ENCODE measurements at places on chromosomes 6 and 20.

GRCh38 chr20:37856932-37857660, 45.8 kb upstream of the VSTM2L start:
- no peak for DNase-seq

- DNase-seq: no peak
Observed at GRCh38 chr20:36312724-36313441, 6.7 kb downstream of the DLGAP4 start.

GRCh38 chr20:48142516-48142773, 357.2 kb upstream of the SULF2 start:
- DNase-seq: no peak

- DNase-seq: no peak
Observed at GRCh38 chr6:150183105-150183504, 40.3 kb downstream of the PPP1R14C start.

- no peak for DNase-seq
Observed at GRCh38 chr6:117264369-117264691, 1.0 kb upstream of the VGLL2 start.

GRCh38 chr20:62647521-62648317, 5.4 kb downstream of the SLCO4A1 start:
- peak; percentile 93 for DNase-seq

- DNase-seq: no peak
Observed at GRCh38 chr20:20255099-20255498, 112.8 kb upstream of the INSM1 start.

- no peak for DNase-seq
Observed at GRCh38 chr6:15254070-15254975, 8.5 kb downstream of the JARID2 start.

DNA sequence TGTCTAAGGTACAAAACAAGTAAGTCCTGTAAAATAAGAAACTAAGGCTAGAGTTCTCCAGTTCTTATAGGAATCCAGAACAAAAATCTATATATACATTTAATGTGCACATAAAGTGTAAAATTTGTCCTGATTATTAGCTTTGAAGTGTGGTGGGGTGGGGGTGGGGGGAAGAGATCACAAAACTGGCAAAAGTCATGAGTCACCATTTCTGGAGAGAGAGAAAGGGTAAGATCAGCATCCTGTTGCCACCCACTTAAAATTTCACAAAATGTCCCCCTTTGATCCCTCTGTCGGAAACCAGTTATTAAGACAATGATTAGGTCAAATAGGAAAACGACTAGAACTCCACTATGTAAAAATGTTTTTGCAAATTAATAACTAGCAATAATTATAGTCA, 482.0 kb upstream of the POU3F2 start:
- DNase-seq: no peak

GRCh38 chr20:13817342-13817741, 32.5 kb downstream of the NDUFAF5 start:
- no peak for DNase-seq

DNA sequence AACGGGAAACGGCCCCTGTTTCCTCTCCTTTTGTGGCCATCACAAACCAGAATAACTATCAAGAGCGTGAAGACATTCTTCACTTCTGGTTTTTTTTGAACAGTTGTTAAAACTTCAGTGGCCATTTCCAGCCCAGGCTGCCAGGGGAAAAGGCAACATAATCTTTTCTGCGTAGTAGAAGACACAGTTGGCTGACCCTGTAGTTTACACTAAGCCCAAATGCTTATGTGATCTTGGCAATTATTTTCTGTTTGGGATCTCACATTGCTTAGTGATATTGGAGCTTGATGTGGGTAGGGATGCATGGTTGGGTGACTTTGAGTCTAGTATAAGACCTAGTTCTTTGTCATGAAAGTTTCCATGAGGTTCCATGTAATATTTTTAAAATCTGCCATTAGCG, 449.4 kb upstream of the CDH4 start:
- DNase-seq: no peak

DNA sequence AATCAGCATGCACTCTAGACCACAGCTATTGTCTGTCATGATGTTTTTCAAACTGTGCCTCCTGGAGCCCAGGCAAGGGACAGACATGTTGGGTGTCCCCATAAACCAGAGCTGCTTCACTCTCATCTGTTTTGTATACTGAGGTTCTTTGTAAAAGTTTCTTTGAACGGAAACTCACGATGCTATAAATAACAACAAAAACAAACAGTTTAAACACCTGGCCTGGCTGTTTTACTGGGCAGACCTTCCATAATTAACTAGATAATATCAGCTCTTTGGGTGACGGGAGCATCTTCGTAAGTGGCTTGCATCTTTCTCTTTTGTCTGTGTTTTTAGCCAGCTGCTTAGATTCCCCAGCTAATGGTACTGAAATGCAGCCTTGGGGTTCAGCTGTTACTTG, 190.3 kb downstream of the ZDHHC14 start:
- DNase-seq: no peak

GRCh38 chr20:24185791-24186190, 197.2 kb upstream of the GGTLC1 start:
- no peak for DNase-seq

DNA sequence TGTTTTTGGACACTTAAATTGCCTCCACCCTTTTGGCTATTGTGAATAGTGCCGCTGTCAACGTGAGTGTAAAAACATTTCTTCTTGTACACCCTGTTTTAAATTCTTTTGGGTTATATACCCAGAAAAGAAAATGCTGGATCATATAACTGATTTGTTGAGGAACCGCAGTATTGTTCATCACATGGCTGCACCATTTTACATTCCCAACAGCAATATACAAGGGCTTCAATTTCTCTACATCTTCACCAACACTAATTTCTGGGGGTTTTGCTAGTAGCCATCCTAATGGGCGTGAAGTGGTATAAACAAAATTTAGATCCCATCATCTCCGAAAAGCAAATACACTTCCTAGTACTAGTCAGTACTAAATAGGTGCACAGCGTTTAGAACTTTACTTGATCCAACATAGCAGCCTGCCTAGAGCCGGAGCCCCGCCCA, 579 bp upstream of the BPHL start:
- DNase-seq: no peak

GRCh38 chr6:23505026-23505425, 621.0 kb upstream of the NRSN1 start:
- no peak for DNase-seq

- no peak for DNase-seq
Observed at GRCh38 chr6:108667993-108668392, 107.3 kb downstream of the FOXO3 start.

DNA sequence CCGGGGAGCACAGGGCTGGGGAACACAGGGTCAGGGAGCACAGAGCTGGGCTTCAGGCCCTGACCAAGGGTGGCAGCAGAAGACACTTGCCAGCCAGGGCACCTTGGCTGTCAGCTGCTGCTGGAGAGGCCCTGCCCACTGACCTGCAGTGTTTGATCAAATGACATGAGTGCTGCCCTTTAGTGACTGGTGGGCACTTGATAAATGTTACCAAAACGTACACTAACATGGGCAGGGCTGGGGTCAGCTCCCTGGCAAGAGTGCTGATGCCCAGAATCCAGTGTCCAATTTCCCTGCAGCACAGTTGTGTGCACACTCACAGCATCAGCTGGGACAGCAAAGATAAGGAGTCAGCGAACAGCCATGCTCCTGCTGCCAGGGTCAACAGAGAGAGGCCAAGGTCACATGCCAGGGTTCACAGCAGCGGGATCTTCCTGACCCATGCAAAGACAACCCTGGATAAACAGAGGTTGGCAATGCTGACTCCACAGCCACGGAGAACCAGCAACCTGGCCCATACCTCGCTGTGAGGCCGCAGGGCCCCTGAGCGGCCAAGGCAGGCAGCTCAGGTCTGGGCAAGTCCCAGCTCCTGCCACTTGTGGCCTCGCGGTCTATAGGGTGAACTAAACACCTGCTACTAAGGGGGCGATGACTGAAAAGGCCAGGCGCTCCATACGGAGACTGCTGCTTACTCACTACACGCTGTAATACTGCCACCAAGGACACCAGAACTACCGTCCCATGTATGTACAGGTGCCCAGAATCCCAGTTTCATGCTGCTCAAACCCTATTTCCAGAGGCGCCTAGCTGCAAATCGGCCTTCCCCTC, 46.3 kb downstream of the NINL start:
- no peak for DNase-seq

- no peak for DNase-seq
Observed at GRCh38 chr20:45882469-45883099, 1.6 kb downstream of the ZSWIM1 start.

DNA sequence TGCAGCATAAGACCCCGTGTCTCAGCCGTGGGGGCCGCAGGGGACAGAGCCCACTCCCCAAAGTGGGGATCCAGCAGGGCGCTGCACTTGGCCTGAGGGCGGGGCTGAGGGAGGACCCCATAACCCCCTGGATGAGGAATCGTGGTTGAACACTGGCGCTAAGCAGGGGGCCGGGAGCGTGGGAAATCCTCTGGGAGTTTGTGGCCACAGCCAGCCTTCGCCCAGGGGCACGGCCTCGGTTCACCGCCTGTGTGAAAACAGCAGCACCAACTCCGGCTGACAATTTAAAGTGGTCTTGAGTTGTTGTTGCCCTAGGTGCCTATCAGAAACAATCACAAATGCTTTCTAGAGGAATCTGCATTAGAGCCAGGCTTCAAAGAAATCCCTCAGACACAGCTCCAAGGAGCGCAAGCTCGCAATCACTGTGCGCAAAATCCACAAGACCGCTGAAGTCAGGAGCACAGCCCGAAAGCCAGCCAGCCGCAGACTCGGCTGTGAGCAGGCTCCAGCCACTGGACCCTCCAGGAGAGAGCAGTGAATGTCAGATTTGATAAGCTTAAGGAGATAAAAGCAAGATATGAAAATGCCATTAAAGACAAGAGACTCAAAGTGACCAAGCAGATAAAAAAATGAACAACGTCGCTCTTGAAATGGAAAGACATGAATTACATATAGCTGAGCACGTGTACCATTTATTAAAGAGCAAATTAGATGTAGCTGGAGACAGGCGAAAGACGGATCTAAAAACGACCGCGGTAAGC, 10.9 kb upstream of the RPS6KA2 start:
- no peak for DNase-seq

DNA sequence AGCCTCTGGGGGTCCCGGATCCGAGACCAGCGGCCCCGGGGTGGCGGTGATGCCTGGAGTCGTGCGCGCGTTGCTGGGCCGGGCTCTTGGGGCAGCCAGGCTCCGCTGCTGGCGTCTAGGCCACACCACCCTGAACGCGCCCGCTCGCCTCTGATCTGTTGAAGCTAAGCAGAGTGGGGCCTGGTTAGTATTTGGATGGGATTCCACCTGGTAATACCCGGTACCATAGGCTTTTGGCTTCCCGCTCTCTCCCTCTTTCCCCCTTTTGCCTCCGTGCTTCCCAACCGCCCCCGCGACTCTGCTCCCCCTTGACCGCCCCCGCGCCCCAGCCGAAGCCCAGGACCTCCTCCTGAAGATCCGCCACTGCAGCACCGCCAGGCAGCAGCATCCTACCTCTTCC, 1383.5 kb upstream of the DEFB115 start:
- no peak for DNase-seq

GRCh38 chr6:138638604-138639003, 135.0 kb upstream of the CCDC28A start:
- no peak for DNase-seq

- no peak for DNase-seq
Observed at GRCh38 chr6:137361701-137362100, 132.5 kb downstream of the OLIG3 start.

DNA sequence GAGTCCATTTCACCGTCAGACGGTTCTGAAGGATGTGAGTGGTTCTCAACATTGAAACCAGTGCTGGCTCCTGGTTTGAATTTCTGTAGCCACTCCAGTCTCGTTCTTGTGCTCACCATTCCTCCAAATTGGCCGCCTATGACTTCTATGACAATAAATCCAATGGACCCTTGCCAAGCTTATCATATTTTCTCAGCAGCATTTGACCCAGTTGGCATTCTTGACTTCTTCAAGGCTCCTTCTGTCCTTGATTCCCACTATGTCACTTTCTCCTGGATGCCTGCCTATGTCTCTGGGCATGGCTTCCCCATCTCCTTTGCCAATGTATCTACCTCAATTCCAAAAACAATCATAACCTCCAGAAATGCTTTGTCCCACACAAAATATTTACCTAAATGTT, 756.0 kb upstream of the NRSN1 start:
- no peak for DNase-seq

DNA sequence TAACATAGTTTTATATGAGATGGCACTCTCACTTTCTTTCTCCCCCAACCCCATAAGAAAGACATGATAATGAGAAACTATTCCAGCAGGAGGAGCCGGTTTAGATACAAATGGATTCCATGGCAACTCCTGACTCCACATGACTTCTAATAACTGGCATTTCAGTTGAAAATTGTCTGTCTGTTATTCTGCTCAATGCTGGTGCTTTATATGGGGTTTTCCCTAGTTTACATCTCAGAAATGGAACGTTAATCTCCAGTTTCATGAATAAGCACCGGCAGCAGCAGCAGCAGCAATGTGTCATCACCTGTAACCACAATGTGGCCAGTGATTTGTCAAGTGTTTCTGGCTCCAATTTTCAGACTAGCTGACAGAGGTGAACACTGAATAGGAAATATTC, 8.0 kb upstream of the SIM1 start:
- DNase-seq: no peak

DNA sequence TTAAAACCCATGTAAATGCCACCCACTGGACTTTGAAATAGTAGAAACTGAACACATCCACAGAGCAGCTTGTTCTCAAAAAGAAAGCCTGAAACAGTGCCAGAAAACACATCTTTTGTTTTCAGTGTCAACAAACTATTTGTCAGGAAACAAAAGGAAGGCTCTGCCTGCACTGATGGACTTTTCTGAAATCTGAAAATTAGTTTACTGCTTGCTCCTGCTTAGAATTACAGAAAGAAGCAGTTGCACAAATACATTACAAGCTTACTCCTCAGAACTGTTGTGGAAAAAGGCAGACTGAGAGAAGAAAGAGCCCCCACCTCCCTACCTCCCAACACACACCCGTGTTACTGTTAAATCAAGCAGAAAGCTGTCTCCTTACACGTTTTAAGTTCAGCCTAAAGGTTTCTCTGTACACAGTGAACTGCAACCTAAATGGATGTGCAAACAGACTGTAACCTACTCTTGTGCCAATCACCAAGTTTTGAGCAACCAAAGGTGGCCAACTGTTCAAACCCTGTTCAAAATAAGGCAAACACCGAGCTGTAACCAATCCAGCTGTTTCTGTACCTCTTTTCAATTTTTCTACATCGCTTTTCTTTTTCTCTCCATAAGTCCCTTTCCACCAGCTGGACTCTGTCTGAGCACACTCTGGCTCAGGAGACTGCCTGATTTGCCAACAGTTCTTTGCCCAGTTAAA, 43.7 kb downstream of the FRK start:
- no peak for DNase-seq

- no peak for DNase-seq
Observed at GRCh38 chr6:129686941-129687627, 22.9 kb downstream of the ARHGAP18 start.

- no peak for DNase-seq
Observed at GRCh38 chr6:82487895-82488294, 124.3 kb downstream of the TPBG start.

GRCh38 chr6:33840048-33840926, 36.5 kb upstream of the MLN start:
- DNase-seq: no peak

- no peak for DNase-seq
Observed at GRCh38 chr6:20955751-20956150, 421.5 kb downstream of the CDKAL1 start.

Measured in ovary (tissue), 10 donors.